Mesenteric fat pad (tissue), 1 donor: ENCODE measurements at places on chromosomes 1 and 21. TPM values are rescaled to one million over a fixed set of nuclear protein-coding genes. Genes with fewer than 3 reads are reported as not detected.

GRCh38 chr1:51717842-51718241 lies 101.0 kb downstream of the OSBPL9 start:
- DNase-seq: no peak

GRCh38 chr1:243415663-243416408 lies 160.0 kb downstream of the SDCCAG8 start:
- DNase-seq: no peak

RXFP4 gene
- total RNA-seq: not detected

DNA sequence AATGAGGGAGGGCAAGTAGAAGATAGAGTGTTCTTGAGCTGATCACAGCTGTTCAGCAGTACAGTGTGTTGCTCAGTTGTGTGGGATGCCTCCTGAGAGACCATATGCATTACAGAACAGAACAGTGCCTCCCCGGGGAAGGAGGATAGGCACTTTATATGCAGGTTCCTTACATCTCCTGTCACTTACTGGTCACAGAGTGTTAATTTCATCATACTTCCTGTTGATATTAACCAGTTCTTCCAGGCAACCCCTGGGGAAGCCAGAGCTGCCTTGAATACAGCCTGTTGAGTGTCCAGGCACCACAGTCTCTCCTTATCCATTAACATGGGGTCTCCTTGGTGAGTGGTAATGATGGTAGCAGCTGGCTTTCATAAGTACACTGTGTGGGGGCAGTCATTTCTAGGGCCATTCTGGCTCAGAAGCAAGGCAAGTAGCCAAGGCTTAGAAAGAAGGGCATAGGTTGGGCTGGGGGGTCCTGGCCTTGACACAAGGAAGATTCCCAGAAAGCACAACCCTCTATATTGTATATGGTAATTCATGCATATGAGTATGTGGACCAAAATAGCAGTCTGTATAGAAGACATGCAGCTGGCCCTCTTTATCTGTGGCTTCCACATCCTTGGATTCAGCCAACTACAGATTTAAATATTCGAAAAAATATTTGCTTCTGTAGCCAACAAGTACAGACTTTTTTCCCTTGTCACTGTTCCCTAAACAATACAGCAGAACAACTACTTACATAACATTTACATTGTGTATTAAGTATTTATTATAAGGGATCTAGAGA lies 142.4 kb downstream of the ZP4 start:
- no peak for DNase-seq

DNA sequence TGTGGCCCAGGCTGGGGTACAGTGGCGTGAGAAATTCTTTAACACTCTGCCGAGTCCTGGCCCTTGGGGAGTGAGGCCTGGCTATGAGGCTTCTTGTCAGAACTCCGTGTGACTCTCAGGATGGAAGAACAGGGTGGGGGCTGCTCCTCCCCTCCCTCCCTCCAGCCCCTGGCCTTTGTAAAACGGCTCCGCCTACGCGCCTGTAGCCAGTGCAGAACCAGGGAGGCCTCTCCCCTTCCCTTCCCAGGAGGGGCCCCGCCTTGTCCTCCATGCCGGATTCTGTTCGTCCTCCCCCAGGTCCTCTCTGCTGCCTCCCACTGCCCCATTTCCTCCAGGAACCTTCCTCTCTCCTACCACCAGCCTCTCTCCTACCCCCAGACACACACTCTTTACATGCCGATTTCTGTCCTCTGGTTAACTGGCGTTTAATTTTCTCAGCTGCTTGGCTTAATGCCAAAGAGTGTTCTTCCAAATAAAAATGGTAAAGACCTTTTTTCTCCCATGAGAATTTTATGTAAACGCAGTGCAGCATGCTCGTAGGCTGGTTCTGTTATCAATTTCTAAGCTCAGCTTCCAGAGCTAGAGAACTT lies 21.0 kb downstream of the PDE9A start:
- no peak for DNase-seq

DNA sequence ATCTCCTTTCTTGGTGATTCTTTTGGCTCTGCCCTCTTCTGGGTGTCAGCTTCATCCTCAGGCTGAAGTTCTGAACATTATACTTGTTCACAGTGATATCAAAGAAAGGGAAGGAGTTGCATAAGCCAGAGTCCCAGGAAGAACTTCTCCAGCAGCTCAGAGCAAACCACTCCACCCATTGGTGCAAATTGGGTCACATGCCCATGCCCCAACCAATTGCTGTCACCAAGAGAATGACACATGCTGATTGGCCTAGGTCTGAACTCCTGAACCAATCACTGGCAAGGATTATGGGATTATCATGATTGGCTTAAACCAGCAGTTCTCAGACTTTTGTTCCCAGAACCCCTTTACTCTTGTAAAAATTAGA lies 256.5 kb upstream of the TMEM51 start:
- no peak for DNase-seq

GRCh38 chr1:38451541-38451993 lies 405.0 kb upstream of the POU3F1 start:
- DNase-seq: no peak

- DNase-seq: no peak
These were observed 71.6 kb downstream of the CD2 start for GRCh38 chr1:116825720-116826438.

BTG3 gene
- total RNA-seq: 29.1 TPM

GRCh38 chr1:50419907-50420677 lies 3.2 kb downstream of the DMRTA2 start:
- DNase-seq: no peak

- DNase-seq: peak; percentile 59
These were observed 182.5 kb downstream of the HUNK start for GRCh38 chr21:32055305-32055704.

GRCh38 chr1:190479050-190479397 lies 1.4 kb upstream of the BRINP3 start:
- DNase-seq: no peak

- DNase-seq: no peak
These were observed 31.1 kb downstream of the CHODL start for GRCh38 chr21:18275781-18276180.

OR2L13 gene
- not detected for total RNA-seq

GRCh38 chr1:87402241-87403002 lies 73.7 kb downstream of the LMO4 start:
- DNase-seq: no peak

DNA sequence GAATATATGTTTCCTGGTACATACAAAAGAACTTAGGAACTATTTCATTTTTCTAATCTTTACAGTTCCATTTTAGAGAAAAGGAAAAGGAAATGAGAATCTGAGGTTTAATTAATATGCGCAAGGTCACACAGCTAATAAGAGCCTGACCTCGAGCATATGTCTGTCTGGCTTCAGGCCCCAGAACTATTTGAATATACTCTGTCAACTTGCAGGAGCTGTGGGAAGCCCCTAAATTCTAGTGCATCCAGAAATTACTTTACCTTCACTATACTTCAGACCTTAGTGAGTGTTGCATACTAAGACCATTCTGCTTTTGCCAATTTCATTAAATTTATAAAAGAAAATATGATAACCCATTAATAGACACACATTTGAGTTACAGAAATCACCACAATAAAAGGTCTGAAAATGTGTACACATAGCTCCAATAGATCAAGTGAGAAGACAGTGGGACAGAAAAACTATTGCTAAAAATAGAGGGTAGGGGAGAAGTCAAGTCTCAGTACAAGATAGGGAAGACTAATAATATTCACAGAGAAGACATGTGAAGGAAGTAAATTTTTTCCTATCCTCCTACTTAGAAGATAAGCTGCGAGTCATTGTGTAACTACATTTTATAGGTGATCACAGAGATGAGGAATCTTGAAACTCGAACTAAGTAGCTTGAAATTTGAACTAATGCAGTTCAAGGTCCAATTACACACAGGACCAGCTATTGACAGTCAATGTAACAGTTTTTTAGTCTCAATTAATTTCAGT lies 3.8 kb downstream of the RGS13 start:
- no peak for DNase-seq

- no peak for DNase-seq
These were observed at the start of gene ZNF436 for GRCh38 chr1:23369335-23370013. Gene ZNF436, minus strand, starts transcription at chr1:23369836. Its CDS starts 1,831 bp downstream, at chr1:23368005.

IL12RB2 gene
- 3.4 TPM for total RNA-seq

PKLR gene
- not detected for total RNA-seq

CD101 gene
- 1.5 TPM for total RNA-seq

NPR1 gene
- 156 TPM for total RNA-seq

DNA sequence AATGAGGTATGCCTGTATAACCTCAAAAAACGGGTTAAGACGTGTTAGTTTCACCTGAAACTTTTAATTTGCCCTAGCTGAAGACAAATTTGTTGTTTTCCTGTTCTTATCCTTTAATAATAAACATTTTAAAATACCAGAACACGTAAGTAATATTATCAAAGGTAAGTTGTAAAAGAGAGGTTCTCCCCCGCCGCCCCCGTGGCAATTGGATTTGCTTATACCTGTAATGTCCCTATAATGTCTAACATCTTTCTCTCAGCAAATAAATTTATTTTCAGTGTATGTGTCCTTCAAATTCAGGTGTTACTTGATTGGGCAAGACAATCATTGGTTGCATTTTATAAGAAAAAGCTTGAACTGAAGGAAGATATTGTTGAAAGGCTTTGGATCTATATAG lies 5.9 kb downstream of the URB2 start:
- no peak for DNase-seq

- DNase-seq: no peak
These were observed 10.3 kb upstream of the PODN start for GRCh38 chr1:53051676-53052075.

DNA sequence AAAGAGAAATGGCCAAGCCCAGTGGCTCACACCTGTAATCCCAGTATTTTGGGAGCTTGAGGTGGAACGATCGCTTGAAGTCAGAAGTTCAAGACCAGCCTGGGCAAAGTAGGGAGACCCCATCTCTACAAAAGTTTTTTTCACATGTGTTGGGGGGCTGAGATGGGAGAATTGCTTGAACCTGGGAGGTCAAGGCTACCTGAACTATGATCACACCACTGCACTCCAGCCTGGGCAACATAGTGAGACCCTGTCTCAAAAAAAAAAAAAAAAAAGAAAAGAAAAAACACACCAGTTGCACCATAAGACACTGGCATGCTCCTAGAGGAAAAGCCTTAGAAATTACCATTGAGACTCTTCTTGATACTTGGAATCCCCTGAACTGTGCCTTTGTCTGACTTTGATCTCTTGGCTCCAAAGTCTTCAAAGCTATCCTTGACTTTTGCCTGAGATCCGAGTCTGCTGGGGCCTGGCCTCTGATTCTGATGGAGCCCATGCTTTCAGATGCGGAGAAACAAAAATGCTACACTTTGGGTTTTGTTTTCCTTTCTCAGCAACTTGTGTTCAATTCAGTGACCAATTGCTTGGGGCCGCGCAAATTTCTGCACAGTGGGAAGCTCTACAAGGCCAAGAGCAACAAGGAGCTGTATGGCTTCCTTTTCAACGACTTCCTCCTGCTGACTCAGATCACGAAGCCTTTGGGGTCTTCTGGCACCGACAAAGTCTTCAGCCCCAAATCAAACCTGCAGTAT lies 33.7 kb downstream of the ATP5PO start:
- DNase-seq: no peak

NEXN gene
- total RNA-seq: 15.4 TPM

DNA sequence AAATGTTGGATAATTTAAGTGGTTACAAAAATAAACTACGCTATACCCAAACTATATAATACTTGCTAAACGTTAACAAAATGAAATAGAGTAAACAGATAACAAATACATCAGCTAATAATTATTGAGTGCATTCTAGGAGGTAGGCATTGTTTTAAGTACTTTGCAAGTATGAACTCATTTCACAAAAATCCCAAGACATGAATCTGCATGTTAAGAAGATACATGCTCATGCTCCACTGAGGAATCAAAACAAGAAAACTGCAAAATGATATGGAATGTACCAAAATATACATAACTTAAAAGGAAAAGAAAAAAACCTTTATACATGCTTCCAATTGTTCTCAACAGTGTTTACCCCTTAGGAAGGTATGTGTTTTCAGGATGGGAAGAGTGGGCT lies 2.5 kb downstream of the FRRS1 start:
- DNase-seq: no peak

GRCh38 chr21:38944903-38945302 lies 139.2 kb downstream of the ETS2 start:
- DNase-seq: peak; percentile 47

DNA sequence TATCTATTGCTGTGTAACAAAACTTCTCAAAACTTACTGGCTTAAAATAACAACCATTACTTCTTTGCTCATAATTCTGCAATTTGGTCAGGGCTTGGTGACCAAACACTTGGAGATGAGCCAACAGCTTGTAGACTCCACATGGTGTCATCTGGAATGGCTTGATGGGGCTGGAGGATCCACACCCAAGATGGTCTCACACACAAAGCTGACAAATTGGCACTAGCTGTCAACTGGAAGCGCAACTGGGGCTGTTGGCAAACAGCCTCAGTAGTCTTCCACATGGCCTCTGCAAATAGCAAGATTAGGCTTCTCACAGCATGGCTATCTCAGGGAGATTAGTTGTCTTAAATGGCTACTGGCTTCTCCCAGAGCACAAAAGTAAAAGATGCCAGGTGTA lies 27.1 kb upstream of the MTF2 start:
- DNase-seq: no peak

EDARADD gene
- 0.35 TPM for total RNA-seq

C1QA gene
- 347 TPM for total RNA-seq
